Stimulated activated CD8-positive, alpha-beta memory T cell treated with anti-CD3 and anti-CD28 coated beads, Interleukin-7, amount 100 ng/mL, for 4 hours (primary cell): ENCODE measurements at places on chromosomes 2 and 18.

DNA sequence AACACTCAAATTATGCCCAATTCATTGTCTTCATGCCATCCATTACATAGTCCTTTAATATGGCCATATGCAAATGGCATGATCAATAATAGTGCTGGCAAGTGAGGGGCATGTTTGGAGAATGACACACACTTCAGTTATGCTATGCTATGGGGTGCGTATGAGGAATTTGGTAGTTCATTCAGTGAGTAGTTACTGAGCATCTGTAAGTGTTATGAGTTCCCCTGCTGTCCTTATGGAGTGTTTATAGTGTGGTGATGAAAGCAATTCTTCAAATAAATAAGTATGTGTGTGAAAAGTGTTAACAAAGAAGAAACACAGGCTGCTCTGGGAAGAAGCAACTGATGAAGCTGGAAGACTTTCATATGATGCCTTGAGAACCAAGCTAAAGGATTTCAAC, 383.7 kb upstream of the SLC14A2 start:
- DNase-seq: no peak

DNA sequence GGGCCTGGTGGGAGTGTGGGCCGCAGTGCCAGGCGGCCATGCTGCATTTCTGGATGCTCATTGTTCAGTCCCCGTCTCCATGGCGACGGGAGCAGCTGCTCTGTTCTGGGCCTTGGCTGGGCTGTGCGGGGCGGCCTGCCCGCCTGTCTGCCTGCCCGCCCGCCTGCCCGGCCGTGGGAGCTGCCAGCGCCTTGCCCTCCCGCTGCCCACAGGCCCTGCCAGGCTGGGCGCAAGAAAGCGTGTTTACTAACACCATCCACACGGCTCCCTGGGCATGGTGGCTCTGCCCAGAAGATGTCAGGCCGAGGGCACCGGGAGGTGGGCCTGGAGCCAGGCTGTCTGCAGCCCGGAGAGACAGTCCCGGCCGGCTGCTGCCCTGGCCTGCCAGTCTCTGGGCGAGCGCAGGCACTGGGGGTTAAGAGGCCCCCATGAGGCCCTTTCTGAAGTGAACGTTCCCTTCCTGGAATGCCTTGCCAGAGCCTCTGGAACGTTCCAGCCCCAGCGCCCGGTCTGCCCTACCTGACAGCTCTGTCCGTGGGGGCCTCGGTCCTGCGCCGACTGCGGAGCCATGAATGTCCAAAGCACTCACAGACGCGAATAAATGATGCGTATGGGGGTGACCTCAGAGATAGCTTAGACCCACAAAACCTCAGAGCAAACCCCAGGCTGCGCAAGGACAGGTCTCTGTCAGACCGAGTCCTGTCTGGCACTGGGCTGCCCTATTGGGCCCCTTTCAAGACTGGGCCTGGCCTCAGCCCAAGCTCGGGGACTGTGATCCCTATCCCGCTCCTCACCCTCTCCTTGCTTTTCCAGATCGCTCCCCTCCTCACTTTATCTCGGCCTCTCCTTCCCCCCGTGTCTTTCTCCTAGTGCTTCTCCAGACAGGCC, 44.3 kb downstream of the MYCN start:
- DNase-seq: no peak

DNA sequence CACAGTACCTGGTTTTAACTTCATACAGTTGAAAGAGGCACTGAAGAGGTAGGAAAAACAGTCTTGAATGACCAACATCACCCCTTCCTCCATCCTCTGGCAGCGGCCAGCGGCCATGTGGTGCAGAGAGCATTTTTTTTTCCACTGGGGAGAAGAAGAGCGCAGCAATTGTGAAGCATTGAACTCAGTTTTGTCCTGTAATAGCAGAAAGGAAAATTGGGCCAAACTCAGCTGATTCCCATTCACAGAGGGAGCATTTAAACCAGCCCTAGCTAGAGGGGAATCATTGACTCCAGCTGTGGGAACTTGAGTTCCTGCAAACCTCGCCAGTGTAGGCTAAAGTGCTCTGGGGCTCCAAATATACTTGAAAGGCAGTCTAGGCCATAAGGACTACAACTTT, 316.6 kb upstream of the CHST9 start:
- no peak for DNase-seq

DNA sequence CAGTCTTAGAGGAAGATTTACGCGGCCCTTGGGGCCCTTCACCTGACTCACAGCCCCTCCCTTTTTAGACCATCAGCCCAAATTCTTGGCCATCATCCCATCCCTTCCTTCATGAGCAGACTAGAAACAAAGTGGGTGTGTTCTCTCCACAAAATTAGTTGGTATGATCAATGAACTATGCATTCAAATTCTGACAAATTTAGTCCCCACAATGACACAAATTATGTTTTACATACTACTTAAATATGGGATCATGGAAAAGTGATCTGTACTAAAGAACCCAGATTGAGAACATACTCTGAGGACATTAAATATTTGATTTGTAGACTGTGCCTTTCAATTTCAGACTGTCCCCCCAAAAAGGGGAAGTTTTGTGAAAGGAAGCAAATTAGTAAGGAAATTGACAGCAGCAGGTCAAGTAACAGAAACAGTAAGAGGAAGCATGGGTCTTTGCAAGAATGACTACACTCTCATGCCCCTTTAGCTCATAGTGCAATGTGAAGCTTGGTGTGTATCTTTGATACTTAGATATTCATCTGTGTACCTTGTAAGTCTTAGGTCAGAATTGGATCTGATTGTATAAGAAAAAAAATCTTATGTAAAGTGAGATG, 2.2 kb upstream of the MAPRE2 start:
- no peak for DNase-seq

- DNase-seq: no peak
Observed at GRCh38 chr2:104406261-104406726, 447.6 kb upstream of the POU3F3 start.

DNA sequence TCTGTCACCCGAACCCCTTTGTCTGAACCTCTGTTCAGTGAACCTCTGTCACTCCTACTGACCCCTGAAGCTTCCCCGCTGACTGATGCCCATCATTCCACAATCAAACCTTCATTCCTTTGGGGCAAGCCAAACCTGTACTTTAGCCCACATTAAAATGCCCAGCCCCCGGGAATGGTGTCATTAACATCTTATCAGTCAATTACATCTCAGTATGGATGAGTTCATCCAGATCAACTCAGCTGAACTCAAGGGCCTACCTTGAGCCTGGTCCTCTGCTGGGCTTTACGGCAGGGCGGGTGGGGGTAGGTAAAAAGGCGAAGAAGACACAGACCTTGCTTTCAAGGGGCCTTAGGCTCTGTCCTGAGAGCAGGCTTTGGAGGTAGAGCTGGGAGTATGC, 154.4 kb upstream of the SMAD2 start:
- no peak for DNase-seq

- no peak for DNase-seq
Observed at GRCh38 chr18:79637921-79638909, 41.4 kb upstream of the CTDP1 start.

DNA sequence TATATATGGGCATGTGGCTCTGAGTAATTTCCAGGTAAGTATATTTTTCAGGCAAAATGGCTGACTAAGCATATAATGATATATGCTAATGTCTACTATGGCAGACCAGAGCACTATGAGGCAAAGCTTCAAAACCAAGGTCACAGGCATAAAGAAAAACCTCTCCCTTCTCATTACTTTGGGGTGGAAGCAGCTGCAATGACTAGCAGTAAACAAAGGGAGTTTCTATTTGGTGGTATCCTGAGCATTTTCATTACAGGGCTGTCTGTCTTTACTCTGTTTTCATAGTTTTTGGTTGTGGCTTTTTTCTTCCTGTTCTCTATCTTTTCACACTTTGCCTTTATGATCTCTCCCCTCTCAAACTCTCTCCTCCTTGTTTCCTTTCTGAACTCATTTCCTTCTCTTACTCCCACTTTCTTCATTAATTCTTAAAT, 15.6 kb downstream of the PDE6D start:
- no peak for DNase-seq
